ENCODE measurements at places on chromosomes 3 and 15.
A peak's percentile ranks its signal among the peaks of the same experiment; 100 is the strongest.

- DNase-seq: no peak
Measured at GRCh38 chr3:157285141-157285540, 125.2 kb upstream of the CCNL1 start.

GRCh38 chr3:12158387-12159226 is at the start of gene TIMP4:
Gene TIMP4 (minus strand): TSS chr3:12158912. CDS start chr3:12158840, 72 bp downstream.
- DNase-seq: no peak

DNA sequence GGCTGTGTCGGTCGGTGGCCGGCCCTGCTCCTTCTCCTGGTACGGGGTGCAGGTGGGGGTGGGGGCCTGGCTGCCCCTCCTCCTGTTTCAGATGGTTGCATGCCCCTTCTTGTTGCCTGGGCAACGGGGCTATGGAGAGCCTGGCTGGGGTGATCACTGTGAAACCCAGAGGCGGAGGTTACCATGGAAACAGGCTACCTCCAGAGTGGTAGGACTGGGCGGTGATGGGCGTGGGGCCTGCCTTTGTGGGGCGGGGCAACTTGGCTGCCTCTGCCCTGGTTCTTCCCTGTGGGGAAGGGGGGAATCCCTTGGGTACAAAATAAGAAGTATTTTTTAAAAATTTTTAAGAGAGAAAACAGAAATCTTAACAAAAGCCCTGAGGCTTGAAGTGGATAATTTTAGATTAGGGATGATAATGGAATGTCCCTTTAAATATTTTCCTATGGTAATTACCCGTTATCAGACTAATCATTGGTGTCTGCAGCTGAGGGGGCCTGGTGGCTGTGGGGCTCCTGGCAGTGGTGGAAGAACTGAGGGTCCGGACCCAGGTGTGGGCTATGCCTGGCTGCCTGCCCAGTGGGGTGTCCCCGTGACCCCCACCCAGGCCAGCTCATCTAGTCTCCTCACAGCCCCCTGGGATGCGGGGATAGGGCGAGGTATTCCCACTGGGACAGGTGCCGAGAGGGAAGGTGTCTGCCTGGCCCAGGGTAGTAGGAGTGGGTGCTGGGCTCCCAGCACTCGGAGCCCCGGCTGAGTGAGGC is 32.5 kb downstream of the PLXNA1 start:
- DNase-seq: no peak

GRCh38 chr3:37811625-37812498 is 49.8 kb upstream of the CTDSPL start:
- no peak for DNase-seq

DNA sequence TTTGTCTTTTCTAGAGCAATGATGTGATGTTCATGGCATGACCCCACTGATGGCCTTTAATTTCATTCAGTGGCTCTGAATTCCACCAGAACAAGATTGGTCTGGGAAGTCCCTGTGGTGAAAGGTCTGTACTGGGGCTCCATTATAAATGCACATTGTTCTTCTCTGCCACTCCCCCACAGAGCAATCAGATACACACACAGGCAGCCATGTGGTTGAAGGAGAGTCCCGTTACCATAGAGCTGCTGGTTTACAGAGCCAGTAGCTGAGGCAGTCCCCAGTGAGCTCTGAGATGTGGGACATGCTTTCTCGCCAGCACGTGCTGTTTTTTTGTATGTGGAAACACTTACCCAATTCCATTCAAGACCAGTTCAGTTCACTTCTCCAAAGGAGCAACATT is 172.7 kb upstream of the TRIM42 start:
- DNase-seq: no peak

GRCh38 chr15:27258287-27258686 is 287.3 kb downstream of the GABRG3 start:
- DNase-seq: no peak

GRCh38 chr15:64989416-64990167 is at the start of gene SPG21:
Gene SPG21 (minus strand): TSS chr15:64989914. CDS start chr15:64983569, 6,345 bp downstream.
- peak; percentile 93 for DNase-seq
